ENCODE measurements at places on chromosomes 5 and 9.
A peak's percentile ranks its signal among the peaks of the same experiment; 100 is the strongest.

DNA sequence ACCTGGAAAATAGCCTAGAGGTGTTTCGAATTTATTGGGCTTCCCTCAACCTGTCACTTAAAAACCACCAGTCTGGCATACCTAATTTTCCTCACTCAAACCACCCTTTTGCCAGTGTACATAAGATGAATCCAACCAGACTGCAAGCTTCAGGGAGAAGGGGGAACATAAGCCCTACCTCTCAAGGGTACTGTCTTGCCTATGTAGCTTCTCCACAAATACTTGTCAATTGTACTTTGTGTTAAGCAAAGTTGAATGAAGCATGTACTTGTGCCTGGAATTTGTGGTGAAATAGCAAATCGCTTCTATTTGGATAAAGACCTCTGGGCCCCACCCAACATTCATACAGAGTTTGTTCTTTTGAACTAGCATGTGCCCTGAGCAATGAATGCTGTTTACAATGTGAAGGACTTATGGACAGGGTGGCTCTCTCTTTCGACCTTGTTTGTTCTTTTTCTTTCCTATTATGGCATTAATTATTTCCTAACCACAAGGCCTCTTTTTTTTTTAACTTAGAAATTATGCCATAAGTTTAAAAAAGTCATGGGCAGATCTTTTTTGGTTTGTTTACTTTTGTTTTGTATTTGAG, 580.2 kb downstream of the EBF1 start:
- no peak for DNase-seq

DNA sequence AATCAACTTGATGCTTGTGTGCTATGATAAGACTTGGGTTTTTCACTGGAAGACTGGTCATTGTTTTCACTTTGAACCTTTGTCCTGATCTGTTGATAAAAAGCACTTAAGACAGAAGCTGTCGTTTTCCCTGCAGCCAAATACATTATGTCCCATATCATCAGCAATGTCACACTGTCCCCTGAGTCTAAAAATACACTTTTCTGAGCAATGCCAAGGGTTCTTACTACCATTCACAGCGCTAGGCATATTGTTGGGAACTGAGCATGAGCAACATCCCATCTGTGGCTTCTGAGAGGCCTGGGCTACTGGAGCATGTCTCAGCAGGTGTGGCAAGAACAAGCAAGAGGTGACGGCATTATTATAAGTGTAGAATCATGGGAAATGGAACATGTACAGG, 81.8 kb downstream of the SEMA6A start:
- DNase-seq, result no peak

- no peak for DNase-seq
Measured at GRCh38 chr5:1336749-1337488, 8.0 kb downstream of the CLPTM1L start.

DNA sequence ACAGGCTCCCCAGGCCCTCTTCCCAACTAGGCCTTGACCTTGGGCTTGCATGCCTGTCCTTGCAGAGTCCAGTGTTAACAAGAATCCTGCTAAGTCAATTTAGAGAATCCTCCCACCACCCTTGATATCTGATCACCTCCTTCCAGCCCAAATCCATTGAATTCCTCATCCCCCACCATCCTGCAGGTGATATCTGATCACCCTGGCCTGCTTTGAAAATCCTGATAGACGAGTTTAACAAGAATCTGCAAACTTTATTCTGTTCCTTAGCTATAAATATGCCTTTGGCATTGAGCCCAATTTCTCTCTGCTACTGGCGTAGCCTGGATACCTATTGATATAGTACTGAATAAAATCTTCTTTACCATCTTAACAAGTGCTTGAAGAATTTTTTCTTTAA, 125.5 kb downstream of the DIRAS2 start:
- DNase-seq, result no peak

GRCh38 chr9:129902740-129903134, 67.5 kb downstream of the USP20 start:
- no peak for DNase-seq

- DNase-seq, result peak; percentile 12
Measured at GRCh38 chr9:132584601-132585560, 2.5 kb downstream of the BARHL1 start.

GRCh38 chr9:113471566-113471965, 8.0 kb downstream of the RGS3 start:
- no peak for DNase-seq

Measured in AG10803 (cell line).